ENCODE measurements at places on chromosomes 3 and 15.
A peak's percentile ranks its signal among the peaks of the same experiment; 100 is the strongest.

- no peak for DNase-seq
Measured at GRCh38 chr15:66288093-66288492, 5.3 kb upstream of the DIS3L start.

DNA sequence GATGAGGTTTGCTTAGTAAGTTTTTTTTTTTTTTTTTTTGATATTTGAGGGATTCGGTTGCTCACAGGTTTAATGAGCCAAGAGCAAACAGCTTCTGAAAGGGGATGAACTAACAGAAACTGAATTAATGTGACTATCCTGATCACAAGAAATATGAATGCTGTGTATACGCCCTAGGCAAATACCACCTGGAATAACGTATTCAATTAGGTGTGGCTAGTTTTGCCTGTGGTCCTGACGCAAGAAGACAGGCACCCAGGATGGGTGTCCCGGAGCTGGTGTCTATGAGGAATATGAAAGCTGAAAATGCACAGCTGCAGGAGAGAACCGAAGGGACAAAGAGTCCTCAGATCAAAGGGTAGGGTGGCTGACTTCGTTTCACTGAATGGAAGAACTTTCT is 14.6 kb downstream of the LSG1 start:
- no peak for DNase-seq

GRCh38 chr15:66730168-66731021 is 28.4 kb downstream of the SMAD6 start:
- no peak for DNase-seq

DNA sequence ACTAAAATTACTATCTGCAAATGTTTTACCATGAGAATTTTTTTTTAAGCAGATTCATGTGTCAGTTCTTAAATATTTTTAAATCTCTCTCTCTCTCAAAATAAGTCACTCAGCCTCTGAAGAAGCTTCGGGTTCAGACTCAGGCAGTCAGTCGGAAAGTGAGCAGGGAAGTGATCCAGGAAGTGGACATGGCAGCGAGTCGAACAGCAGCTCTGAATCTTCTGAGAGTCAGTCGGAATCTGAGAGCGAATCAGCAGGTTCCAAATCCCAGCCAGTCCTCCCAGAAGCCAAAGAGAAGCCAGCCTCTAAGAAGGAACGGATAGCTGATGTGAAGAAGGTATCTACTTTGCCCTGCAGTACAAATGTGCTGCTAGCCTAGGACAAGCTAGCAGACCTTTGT is 24.1 kb downstream of the CHD2 start:
- no peak for DNase-seq

- DNase-seq = no peak
Measured at GRCh38 chr3:16551342-16551976, 38.0 kb upstream of the RFTN1 start.

- no peak for DNase-seq
Measured at GRCh38 chr3:70383360-70383831, 71.0 kb upstream of the MDFIC2 start.

- no peak for DNase-seq
Measured at GRCh38 chr3:115961380-115961779, 338.1 kb downstream of the GAP43 start.

GRCh38 chr15:101054116-101054515 is 135.0 kb downstream of the LRRK1 start:
- no peak for DNase-seq

DNA sequence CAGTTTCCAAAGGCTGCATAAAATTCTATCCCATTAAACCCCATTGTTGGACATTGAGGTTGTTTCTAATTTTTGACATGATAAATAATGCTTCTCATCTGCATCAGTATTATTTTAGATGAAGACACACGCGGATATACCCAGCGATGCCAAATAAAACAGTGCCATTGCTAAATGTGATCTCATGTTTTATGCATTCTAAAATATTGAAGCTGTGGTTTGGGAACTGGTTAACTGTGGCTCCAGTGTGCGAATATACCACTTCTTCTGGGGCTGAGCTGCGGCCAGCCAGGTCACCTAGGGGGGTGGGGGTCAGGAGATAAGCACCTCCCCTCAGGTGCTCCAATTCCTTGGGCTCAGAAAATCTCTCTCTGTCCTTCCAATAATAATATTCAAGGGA is 230.0 kb downstream of the ADAMTS9 start:
- no peak for DNase-seq

DNA sequence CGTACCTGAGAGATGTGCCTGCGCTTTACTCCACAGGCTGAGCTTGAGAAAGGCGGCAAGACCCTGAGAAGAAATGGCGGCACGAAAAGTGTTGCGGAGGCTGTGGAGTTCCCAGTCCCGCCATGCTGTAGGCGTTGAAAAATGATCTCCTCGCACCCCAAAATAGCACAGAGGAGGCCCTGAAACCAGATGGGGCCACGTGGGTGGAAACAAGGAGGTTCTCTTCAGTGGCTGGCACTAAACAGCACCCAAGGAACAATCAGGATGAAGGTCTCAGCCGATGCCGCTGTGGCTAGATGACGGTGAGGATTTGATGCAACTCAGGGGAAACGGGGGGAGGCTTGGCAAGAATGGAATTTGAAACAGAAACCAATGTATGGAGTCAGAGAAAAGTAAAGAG is 57.3 kb downstream of the TMEM212 start:
- DNase-seq = no peak

GRCh38 chr3:103977417-103977816 is 1389.3 kb upstream of the ALCAM start:
- no peak for DNase-seq

GRCh38 chr15:67815036-67815592 is 10.2 kb upstream of the SKOR1 start:
- DNase-seq = no peak

- DNase-seq = no peak
Measured at GRCh38 chr15:34206011-34206410, 3.9 kb downstream of the KATNBL1 start.

DNA sequence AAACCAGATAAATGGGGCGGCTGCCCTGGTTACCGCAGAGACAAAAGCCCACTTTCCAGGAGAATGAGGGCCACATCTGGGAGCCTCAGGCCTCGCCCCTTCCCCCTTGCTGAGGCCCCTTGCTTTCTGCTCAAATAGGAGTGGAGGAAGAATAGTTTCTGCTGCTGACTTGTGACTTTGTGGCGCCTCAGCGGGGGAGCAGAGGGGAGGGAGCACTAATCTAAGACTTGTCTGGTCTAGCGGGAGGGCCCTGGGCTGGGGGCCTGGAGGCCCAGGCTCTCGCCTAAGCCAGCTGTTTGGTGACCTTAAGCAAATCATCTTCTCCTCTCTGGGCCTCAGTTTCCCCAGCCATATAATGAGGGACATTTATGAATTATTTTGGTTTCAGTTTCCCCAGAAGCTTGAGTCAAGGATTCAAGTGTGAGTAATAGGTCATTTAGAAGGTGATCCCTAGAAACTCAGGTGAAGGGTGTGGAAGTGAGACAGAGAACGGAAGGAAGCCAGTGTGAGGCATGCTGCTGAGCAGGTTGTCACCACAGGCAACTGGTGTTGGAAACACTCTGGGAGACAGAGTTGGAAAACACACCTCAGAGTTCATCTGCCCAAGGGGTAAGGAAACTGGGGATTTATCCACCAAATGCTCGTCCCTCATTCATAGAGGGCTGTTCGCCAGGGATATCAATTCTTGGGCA is 25.9 kb upstream of the SMAD3 start:
- DNase-seq = no peak

- no peak for DNase-seq
Measured at GRCh38 chr3:146269271-146269670, 18.4 kb upstream of the PLSCR4 start.

GRCh38 chr3:133675631-133676335 is 14.0 kb upstream of the TOPBP1 start:
- DNase-seq = no peak

- DNase-seq = no peak
Measured at GRCh38 chr3:190432216-190432615, 17.5 kb downstream of the TMEM207 start.

DNA sequence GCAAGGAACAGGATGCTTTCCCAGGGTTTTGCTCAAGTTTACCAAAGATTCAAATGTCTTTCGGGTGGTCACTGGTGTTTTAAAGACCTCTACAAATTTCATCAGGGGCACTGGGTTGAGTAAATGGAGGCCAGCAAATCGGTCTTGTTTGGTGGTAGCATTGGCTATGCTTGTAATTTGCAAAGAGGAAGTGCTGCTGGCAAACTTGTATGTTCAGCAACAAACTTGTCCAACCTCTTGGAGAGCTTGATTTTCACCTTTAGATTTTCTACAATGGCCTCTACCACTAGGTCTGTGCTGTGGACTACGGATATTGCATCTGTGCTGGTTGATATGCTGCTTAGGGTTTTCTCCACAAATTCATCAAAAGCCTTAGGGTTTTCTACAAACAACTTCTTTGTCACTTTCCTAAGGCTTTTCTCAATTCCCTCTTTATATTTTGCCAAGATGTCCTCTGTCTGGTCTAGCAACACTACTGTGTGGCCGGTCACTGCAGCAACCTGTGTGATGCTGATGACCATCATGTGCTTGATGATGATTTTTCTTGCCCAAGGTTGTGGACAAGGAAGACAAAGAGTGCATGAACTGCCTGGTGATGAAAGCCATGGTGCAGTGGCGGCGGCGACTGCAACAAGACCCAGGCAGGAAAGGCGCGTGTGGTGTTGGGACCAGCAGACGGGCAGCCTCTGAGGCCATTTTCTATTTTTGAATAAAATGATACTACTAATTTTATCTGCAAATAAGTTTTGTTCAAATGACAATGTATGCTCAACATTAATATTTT is 50.8 kb downstream of the RFX7 start:
- DNase-seq = no peak

- DNase-seq = no peak
Measured at GRCh38 chr3:16820485-16820884, 64.3 kb upstream of the PLCL2 start.

GRCh38 chr3:94453864-94454263 is 391.0 kb downstream of the NSUN3 start:
- no peak for DNase-seq

DNA sequence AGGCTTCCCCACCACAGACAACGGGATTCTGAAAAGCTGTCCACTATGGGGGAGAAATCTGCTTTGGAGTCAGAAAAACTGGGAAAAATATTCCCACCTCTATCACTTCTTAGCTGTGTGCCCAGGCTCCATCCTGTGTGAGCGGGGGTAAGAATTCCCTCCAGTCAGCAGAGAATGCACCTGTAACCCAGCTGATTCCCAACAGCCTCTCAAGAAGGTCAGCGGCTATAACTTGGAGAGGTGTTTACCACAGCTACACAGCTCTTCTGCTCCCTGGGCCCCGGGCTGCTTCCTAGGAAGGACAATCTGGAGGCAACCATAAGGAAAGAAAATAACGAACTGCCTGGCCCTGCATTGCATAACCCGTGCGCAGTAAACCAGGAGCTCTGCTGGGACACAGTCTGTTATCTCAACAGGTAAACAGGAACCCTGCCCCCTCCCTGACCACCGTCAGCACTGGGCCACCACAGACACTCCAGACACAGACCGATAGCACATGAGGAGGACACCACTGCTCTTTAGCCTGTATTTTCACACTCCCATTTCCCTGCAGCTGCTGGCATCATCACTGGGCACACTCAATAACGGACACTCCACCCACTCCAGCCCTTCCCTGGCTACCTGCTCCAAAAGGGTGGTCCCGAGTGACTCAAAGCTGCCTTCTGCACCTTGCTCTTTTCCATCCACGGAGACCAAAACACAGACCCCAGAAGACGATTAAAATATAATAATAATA is 2.1 kb downstream of the RAB43 start:
- DNase-seq = no peak

- DNase-seq = no peak
Measured at GRCh38 chr3:129195731-129196256, 12.1 kb upstream of the CNBP start.

- no peak for DNase-seq
Measured at GRCh38 chr3:157982359-157982758, 123.9 kb downstream of the SHOX2 start.

DNA sequence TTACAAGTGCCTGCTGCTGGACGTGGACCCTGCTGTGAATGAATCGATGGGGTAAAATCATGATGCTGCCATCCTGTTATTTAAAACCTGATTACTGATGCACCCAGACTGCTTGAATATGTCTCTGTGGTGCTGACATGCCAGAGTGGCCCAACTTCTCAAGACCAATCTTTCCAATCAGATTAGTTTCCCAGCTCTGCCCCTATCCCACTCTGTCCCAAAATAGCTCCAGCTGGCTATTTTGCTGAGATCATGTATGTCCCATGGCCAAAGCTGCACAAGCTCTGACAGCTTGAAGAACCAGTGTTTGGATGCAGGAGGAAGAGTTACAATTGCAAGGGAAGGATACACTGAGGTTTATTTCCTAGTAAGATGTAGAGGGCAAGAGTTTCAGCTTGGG is 153.6 kb downstream of the TMEM108 start:
- no peak for DNase-seq

- DNase-seq = no peak
Measured at GRCh38 chr3:46143951-46144473, 64.1 kb downstream of the CCR1 start.

DNA sequence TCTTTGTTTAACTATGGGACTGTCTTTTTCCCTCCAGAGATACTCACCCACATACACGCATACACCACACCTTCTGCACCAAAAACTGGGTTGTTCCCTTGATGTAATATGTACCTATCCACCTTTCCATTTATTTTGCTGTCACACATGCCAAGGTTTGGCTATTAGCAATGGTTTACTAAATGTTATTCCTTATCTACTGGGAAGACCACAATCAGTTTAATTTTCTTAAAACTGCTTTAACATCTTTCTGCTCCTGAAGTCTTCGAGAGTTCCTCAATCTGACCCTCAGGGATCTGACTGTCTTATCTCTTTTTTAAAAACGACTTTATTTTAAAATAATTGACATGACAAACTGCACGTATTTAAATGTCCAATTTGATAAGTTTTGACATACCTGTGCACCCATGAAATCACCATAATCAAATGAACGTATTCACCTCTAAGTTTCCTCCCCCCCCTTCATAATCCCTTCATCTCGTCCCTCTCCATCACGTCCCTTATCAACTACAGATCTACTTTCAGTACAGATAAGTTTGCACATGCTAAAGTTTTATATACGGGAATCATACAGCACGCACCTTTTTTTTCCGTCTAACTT is 805 bp upstream of the TRPM7 start:
- DNase-seq = no peak

GRCh38 chr3:59240666-59241255 is 190.9 kb upstream of the CFAP20DC start:
- no peak for DNase-seq

DNA sequence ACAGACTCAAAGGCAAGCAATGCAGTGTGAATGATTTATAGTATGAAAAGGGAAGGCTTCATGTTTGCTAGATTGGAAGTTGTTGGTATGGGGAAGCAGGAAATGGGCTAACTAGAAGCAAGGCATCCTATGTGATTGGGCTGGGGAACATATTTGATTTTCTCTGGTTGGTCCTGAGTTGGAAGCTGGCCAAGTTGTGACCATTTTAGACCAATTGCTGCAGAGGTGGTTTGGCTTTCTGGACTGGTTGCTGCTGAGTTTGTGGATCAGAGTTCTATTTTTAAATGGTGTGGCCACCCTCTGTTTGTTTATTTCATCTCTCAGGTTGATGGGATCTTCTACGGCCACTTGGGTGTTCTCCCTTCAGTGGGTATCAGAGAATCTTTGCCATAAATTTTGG is 39.7 kb downstream of the NUDT16 start:
- DNase-seq = no peak

GRCh38 chr15:82680200-82681102 is 29.2 kb downstream of the AP3B2 start:
- DNase-seq = peak; percentile 58

GRCh38 chr15:63597821-63598220 is 634 bp downstream of the FBXL22 start:
- DNase-seq = no peak

Measured in HEK293T (cell line).